ENCODE measurements at places on chromosomes 2 and 18. TPM values are rescaled to one million over a fixed set of nuclear protein-coding genes. Genes with fewer than 3 reads are reported as not detected.

The LTBP1 gene
- 111 TPM for total RNA-seq

The SPP2 gene
- total RNA-seq = not detected

The COBLL1 gene
- 25.9 TPM for total RNA-seq

The UGT1A3 gene
- not detected for total RNA-seq

The LBX2 gene
- total RNA-seq = 0.20 TPM

The ZNF2 gene
- total RNA-seq = 4.1 TPM

The SOCS6 gene
- 18.7 TPM for total RNA-seq

The PKDCC gene
- total RNA-seq = 48.9 TPM

The PRKAG3 gene
- 2.5 TPM for total RNA-seq

The ETAA1 gene
- total RNA-seq = 18.1 TPM

The DCDC2C gene
- 0.20 TPM for total RNA-seq

The SNED1 gene
- total RNA-seq = 9.7 TPM

The ST8SIA5 gene
- 0.59 TPM for total RNA-seq

The KLHL30 gene
- total RNA-seq = 3.3 TPM

The ALLC gene
- total RNA-seq = not detected

DNA sequence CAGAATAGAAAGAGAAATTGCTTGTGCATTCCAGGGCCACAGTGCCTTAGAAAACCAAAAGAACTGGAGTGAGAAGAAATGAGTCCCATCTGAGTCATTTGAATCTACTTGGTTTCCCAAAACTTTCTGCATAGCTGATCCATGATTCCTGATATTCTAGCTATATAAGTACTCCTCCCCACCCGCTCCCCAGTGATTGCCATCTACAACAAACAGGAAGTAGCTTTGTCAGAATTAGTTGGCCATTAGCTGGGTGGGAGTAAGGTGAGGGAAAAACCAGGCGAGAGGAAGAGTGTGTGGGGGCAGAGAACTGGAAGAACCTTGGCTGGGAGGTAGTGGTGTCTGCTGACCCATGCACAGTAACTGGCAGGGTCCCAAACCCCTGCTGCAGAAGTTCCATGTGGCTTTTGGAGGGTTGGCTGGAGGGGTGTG, 122.1 kb downstream of the ACAA2 start:
- no peak for DNase-seq

- DNase-seq = no peak
Observed at GRCh38 chr18:9191658-9192256, 55.2 kb downstream of the ANKRD12 start.

DNA sequence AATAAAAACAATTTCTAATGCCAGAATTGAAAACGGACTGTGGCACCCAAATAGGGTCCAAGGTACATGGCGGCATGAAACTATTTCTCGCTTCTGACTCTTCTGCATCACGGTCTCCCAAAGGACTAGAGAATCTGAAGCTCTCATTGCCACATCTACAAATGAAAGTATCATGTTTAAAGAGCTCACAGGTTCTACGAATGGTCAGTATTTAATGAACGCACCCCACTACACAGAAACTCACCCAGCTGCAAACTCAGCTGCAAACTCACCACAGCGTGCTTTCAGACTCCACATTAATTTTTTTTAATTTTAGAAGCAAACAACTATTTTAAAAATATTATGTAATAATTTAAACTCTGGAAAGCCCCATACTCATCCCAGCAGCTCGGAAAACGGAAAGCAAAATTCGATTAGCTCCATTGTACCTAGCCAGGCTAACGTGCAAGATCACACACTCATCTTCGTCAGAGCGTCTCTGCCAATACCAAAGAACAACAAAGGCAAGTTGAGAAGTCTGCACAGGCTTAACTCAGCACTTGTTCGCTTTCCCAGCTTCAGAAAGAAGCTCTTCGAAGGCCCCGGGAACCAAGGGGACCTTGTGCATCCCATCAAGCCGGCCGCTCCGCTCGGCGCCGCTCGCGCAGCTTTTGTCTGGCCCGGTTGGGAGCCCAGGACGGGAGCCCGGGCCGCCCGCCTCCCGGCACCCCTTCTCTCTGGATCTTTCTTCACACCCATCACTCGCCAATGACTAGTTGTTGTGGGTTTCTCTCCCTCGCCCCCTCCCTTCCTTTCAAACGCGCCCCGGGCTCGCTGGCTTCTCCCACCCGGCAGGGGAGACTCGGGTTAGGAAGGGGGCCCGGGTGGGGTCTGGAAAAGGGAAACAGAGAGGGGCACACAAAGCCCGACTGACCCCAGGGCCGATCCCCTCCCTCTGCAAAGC, 785 bp downstream of the CLASP1 start:
- peak; percentile 32 for DNase-seq

DNA sequence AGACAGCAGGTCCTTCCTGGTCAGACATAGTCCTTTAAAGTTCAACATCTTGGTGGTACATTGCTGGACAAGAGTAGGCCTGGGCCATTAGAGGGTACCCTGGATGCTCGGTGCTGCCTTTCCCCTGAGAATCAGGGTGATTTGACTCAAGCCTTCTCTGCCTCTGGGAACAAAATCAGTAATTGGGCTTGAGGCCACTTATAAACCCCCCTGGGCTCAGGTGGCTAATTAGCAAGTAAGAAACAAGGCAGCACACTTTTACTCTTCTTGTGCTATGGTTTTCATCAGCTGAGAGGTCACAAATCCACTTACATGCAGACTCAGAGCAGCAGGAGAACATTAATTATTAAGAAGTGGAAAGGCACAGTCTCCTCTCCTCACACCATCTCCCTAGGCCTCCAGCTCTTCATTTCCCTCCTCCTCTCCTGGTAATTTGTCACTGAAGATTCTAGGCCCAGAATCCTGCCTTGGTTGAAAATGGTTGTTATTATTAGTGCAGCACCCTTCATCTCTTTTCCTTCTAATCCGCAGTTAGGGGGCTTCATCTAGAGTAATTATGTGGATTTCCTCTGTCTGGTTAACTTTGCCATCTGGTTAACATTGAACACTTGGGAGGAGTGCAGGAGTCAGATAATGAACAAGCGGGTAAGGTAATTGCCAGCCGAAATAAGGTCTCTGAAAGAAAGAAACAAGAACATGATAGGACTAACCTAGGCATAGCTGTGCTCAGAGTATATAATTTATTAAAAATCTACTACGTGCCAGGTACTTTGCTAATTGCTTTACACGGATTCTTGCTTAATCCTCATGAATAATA, 29.7 kb upstream of the CASP10 start:
- DNase-seq = no peak

DNA sequence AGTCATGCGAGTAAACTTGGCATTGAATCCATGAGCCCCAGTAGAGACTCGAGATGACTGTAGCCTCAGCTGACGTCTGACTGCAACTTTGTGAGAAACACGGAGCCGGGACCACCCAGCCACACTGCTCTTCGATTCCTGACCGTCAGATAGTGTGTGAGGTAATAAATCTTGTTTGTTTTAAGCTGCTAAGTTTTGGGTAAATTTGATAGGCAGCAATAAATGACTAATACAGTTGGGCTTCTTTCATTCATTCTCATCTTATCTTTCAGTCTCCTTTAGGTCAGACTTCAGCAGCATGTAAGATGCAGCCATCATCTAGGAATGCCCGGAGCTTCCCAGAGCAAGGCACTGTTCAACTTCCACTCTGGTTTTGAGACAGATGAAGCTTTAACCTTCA, 8.0 kb upstream of the KLHL29 start:
- DNase-seq = no peak

DNA sequence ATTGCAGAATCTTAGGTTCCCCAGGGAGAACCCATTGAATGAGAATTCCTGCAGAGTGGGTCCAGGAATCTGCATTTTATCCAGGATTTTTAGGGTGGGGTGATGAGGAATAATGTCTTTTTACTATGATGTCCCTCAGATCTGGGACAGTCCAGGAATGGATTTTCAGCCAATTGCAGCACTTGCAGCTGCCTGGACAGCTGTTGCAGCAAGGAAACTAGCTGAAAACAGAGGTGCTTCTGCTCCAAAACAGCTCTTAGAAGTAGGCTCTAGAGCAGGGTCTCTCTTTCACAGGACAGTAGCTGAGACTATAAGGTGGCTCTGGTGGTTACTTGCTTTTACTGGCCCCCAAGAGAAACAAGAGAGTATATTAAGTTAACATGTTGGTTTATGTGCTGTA, 9.1 kb downstream of the GLI2 start:
- DNase-seq = no peak

DNA sequence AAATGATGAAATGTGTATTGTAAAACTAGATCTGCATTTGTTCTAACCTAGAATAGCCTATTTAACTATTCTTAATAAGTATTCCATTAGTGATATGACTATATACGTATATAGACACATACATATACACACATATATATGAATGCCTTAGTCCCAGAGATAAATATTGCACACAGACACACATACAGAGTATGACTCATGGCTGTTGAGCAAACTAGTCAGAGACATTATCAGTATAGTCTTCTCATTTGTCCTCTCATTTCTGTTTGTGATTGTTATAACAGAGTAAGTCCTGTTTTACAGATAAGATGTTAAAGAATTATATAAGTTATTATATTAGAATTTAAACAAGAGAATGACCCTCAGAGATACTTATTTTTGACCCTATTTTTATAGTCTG, 202.5 kb downstream of the CCDC102B start:
- no peak for DNase-seq

- DNase-seq = no peak
Observed at GRCh38 chr2:68689553-68690537, 44.8 kb upstream of the ARHGAP25 start.

DNA sequence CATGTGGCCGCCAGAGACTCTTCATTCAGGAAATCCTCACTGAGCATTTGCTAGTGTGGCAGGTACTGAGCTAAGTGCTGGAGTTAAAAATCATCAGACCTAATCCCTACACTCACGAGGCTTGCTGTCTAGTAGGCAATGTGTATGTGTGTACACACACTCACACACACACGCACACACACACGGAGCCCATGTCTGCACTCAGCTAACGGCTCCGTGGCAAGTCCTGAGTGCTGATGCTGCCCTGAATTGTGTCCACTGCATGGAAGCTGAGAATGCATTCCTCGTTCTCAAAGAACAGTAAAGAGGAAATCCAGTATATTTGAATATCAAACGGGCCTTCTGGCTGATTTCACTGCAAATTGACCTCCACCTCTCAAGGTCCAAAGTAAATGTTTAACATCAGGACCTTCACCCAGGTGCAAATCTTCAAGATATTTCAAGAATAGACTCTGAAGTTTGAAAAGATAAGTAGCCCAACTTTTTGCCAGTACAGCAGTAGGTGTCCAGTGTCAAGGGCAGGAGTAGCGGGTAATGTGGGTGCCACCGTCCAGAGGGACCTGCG, 136.1 kb upstream of the TTC39C start:
- no peak for DNase-seq

GRCh38 chr18:61569176-61569892, 236.1 kb downstream of the CDH20 start:
- DNase-seq = no peak

- no peak for DNase-seq
Observed at GRCh38 chr2:119455066-119455718, 23.5 kb downstream of the TMEM37 start.

DNA sequence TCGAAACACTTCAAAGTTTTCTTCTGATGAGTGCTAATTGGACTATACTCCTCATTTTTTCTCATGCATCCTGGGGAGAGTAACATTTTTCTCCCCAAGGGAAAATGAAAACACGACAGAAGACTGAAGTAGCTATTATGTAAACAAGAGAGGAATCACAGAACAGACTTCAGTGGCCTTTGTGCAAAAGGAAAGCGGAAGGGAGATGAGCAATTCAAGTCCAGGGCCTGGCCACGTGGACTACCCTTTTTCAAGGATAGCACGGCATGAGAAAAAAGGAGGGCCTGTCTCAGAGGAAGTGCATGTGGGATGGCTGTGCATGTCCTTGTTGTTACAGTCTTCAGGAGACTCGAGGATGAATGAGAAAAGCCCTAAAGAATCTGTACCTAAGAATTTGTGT, 43.8 kb upstream of the KCNE4 start:
- no peak for DNase-seq

DNA sequence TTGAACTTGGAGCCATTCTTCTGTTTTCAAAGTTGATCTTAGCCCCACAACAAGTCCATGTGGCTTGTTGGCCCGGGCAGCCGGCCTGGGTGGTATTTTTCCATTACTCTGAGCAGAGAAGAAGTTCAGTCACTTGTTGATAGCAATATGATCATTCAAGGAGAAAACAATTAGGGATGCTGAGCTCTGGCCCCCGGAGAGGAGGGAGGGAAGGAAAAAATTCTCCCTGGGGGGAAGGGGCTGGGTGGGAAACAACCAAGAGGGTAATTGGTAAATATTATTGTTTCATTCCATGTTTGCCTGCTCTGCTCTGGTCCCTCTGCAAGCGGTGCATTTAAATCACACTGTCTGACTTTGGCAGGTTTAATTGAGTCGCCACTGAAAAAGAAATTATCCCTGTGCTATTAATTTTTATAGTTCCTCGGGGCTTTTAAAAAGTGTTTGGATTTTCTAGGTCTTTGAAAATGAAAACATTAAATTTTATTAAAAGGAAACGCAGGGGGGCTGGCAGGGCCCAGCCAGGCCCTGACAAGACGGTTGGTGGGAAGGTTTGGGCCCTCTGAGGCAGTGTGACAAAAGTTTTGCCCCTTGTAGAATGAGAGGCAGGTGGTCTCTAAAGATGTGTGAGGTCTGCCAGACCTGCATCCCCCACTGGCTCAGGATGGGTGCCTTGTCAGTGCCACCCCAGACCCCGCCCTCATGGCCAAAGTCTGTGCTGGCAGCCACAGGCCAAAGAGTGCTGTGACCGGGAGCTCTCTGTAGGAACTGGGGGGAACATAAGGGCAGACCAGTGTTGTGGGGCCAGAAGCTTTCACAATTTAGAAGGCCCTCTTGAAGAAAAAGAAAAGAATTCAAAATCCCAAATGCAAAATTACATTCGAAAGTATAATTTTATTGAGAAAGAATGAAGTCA, 52.5 kb upstream of the SLC14A2 start:
- DNase-seq = no peak

DNA sequence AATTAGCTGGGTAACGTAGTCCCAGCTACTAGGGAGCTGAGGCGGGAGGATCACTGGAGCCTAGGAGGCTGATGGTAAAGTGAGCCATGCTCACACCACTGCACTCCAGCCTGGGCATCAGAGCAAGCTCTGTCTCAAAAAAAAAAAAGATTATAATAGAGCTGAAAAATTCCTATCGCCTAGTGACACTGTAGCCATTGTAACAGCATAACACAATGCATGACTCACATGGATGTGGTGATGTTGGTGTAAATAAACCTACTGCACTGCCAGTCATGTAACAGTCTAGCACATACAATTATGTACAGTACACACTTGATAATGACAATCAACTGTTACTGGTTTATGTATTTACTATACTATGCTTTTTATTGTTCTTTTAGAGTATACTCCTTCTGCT, 39.6 kb downstream of the MGAT4A start:
- no peak for DNase-seq

- no peak for DNase-seq
Observed at GRCh38 chr2:39994151-39994550, 215.1 kb upstream of the THUMPD2 start.

- DNase-seq = no peak
Observed at GRCh38 chr2:72127401-72128058, 20.1 kb downstream of the CYP26B1 start.

GRCh38 chr18:71020342-71021029, 731.6 kb downstream of the SOCS6 start:
- no peak for DNase-seq

DNA sequence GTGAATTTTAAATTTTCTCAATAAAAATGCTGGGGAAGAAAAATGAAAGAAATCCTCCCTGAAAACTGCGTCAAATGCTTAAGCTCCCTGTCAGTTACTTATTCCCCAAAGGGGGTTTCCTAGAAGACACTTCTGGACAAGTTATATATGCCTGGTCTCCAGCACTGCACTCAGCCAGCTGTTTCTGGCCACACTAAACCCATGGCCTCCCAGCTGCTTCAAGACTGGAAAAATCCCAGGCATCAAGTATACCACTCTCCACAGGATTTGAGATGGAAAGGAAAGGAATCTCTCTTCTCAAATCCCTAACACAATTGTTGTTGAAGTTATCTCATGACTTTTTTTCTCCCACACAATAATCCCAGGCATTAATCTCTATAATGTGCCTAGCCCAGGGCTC, 245.7 kb downstream of the NBAS start:
- DNase-seq = no peak
